ENCODE measurements at places on chromosomes 6 and 20.

DNA sequence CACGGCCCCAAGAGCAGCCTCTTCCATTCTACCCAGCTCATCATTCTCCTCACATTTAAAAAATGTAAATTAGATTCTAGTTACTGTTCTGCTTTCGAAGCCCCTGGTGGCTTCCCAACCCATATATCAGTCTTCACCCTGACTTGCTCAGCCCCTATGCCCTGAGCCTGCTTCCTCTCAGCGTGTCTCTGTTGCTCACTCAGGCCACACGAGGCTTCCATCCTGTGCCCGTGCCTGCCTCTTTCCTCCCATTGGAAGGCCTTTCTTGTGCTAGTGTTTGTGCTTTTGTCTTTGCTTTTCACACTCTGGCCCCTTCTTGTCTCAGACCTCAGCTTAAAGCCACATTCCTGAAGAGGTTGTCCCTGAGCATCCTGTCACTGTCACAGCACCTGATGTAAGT is 78.1 kb downstream of the AFDN start:
- no peak for DNase-seq

DNA sequence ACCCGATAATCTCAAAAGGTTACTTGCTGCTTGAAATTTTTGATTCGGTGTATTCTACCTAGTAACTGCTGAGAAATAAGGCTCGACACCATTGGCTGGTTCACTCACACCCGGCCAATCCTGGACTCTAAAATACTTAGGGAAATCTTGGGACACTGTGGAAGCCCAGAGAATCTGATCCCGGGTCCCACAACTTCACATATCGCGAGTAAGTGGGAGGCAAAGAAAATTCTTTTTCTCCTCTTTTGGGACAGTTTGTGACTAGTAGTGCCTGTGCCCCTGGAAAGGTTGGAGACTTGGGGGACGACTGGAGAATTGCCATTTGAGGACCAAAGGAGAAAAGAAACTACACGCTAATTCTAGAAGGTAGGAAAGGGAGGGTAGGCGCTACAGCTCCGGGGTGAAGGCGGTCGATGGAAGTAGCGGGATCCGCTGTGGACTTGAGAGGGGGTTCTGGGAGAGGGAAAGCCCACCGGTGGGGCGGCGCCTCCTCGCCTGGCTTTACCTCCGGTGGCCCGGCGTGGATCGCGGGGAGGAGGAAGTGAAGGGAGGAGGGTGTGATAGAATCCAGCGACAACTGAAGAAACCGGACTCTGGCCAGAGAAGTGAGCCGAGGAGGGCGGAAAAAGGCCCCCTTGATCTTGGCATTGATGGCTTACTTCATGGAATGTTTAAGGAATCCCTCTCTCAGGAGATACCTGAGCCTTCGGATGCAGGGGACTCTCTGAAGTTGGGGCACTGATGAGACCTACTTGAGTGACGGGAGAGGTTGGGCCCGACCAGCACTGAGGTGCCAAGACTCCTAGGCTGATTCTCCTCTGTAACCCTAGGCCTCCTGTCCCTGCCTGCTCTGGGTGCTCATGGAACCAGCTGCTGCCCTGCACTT is 18.8 kb upstream of the BTN3A3 start:
- peak; percentile 28 for DNase-seq

DNA sequence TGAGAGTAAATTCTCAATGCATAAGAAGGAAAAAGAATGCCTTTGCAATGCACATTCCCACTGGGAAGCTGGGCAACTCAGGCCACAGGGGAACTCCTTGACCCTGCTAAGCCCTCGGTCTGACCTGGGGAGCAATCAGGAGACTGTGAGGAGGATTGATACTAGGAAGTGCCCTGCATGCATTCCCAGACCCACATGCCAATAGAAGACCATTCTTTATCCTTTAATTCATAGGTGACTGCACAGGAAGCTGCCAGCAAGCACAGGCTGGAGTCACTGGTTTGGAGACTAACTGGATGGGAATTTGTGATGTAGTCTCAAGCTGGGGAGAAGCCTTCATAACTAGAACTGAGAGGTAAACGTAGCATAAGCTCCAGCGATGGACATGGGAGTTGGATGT is 1012.7 kb downstream of the EYS start:
- DNase-seq: no peak

GRCh38 chr6:84346372-84346771 is 118.9 kb upstream of the CEP162 start:
- DNase-seq: no peak

- DNase-seq: no peak
These were observed 48.4 kb upstream of the IER3 start for GRCh38 chr6:30792786-30793185.

DNA sequence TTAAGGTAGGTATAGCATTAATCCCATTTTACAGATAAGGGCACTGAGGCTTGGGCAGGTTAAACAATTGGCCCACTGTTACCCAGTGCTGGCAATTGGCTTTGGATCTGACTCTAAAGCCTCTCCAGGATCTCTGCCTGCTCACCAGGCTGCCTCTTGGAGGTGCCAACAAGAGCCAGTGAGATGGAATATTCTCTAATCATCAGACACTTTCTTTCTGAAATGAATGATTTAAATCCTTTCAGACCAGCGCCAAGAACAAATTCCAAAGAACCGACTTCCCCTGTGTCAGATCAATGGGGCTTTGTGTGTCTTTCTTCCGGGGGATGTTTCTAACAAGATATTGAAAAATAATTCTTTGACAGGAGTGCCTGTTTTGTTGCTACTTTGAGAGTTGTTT is 23.6 kb downstream of the CYP39A1 start:
- no peak for DNase-seq

DNA sequence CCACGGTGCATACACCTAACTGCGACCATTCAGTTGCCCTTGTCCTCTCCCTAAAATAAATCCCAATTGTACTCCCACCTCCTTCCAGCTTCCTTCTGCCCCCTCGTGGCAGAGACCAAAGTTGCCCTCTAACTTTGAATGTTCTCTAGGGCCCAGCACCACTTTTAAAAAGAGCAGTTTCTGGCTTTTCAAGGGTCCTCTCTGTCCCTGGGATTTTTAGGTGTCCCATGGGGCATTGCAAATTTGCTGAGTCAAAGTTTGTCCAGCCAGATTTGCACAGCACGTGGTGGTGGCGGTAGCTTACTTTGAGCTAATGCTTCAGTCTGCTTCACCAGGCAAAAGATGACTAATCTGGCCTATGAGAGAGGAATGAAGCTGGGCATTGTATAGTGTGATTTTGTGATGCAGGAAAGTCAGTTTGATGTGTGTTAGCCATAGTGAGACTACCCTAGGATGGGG is 100.2 kb downstream of the PERP start:
- no peak for DNase-seq

DNA sequence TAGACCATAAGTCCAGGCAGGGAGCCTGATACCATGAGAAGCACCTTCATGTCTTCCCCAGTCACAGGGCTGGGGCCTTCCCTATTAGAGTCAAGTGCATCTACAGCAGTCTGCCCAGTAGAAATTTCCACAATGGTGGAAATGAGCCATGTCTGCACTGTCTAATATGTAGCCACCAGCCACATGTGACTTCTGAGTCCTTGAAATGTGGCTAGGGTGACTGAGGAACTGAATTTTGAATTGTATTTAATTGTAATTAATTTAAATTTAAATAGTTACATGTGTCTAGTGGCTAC is 300.2 kb downstream of the CLIC5 start:
- no peak for DNase-seq

- DNase-seq: no peak
These were observed 17.2 kb upstream of the DST start for GRCh38 chr6:56659721-56660380.

DNA sequence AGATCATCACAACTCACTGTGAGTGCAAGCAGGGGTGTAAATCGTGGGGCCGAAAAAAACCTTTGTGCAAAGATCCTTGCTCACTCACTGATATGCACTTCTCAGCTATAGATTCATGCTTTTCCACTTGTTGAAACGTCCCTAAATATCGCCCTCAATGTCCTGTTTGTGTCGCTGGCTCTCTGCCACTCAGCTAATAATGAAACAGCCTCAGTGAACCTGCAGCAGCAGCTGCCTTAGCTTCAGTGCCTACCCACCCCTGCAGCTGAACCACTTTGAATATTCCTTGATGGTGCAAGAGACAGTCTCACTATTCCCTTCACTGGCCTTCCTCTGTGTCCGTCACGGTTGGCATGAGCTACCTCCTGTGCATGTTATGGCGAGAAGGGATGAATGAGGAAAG is 128.9 kb upstream of the NAA20 start:
- no peak for DNase-seq

DNA sequence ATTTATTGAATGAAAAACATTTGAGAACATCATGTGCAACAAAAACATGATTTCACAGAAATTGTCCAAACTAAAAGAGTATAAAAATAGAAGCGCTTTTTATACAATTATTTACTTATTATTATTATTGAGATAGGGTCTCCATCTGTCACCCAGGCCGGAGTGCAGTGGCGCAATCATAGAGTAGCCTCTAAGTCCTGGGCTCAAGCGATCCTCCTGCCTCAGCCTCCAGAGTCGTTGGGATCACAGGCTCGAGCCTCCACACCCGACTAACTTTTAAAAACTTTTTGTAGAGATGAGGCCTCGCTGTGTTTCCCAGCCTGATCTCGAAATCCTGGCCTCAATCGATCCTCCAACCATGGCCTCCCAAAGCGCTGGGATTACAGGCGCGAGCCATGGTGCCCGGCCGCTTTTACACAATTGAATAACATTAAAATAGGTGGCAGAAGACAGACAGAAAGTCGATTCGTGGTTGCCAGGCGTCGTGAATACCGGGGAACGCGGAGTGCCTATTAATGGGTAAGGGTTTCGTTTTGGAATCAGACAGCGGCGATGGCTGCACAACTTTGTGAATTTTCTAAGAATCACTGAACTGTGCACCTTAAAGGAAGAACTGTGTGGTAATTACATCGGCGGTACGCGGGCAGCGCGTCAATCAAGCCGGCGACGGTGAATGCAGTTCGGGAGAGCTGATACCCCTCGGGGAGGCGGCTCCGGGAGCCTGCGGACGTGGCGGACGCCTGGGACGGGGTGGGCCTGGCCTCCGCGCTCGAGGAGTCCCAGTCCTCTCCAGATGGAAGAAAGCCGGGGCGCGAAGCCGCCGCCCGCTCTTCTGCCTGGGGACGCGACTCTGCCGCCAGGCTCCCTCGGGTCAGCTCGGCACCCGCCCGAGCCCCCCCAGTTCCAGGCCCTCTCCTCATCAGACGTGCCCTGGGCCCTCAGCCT is 807 bp downstream of the TBC1D20 start:
- DNase-seq: peak; percentile 22
